ENCODE measurements at places on chromosomes 12 and 14. TPM values are rescaled to one million over a fixed set of nuclear protein-coding genes. Genes with fewer than 3 reads are reported as not detected.

SLC25A21 gene
- total RNA-seq: 0.50 TPM

DCAF5 gene
- total RNA-seq: 10.3 TPM

PLEKHG7 gene
- not detected for total RNA-seq

P2RX7 gene
- 16.7 TPM for total RNA-seq

PRR4 gene
- total RNA-seq: 0.77 TPM

SIX1 gene
- 1.8 TPM for total RNA-seq

METTL1 gene
- 3.5 TPM for total RNA-seq

OR4Q2 gene
- total RNA-seq: not detected

CDK2 gene
- 14.6 TPM for total RNA-seq

NKX2-1 gene
- total RNA-seq: not detected

LYZ gene
- total RNA-seq: 0.17 TPM

IL23A gene
- not detected for total RNA-seq

TRMT61A gene
- 10.6 TPM for total RNA-seq

IL31 gene
- not detected for total RNA-seq

CLEC4C gene
- not detected for total RNA-seq

TPH2 gene
- not detected for total RNA-seq

NRIP2 gene
- 0.17 TPM for total RNA-seq

CPNE8 gene
- total RNA-seq: 10.5 TPM

KRT82 gene
- total RNA-seq: not detected

CRADD gene
- 11.8 TPM for total RNA-seq

CHST11 gene
- total RNA-seq: 2.6 TPM

SCFD1 gene
- 91.9 TPM for total RNA-seq

FOXG1 gene
- not detected for total RNA-seq

OVCH1 gene
- total RNA-seq: 0.51 TPM

ACAD10 gene
- 16.2 TPM for total RNA-seq

FERMT2 gene
- total RNA-seq: 128 TPM

RPGRIP1 gene
- under 0.01 TPM for total RNA-seq

TAS2R42 gene
- not detected for total RNA-seq

TAS2R13 gene
- 1.7 TPM for total RNA-seq

GMFB gene
- total RNA-seq: 85.3 TPM

DCN gene
- total RNA-seq: 586 TPM

LHX5 gene
- not detected for total RNA-seq

FSCB gene
- not detected for total RNA-seq

ABCD4 gene
- total RNA-seq: 26.2 TPM

RNASE2 gene
- total RNA-seq: not detected

NPAS3 gene
- total RNA-seq: 0.26 TPM

TNFRSF1A gene
- 157 TPM for total RNA-seq

SLC2A14 gene
- total RNA-seq: 0.17 TPM
